COLO829 (cell line): ENCODE measurements at places on chromosomes 5 and 9.

DNA sequence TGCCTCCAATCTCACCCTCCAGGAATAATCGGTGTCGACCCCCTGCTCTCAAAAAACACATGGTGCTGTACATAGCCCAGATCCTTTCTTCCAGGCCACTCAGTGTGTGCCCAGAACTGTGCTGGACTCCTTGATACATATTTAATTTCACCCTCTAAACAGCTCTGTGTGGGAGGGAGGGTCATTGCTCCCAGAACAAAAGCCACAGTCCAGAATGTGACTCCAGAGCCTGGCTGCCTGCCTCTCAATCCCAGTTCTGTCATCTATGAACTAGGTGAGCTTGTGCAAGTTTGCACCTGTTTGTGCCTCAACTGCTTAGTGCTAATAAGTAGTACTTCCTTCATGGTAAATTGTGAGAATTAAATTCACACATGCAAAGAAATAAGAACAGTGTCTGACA, 93.1 kb downstream of the GABBR2 start:
- DNase-seq: no peak

GRCh38 chr5:131193106-131193505, 22.4 kb downstream of the LYRM7 start:
- no peak for DNase-seq

- DNase-seq: peak; percentile 42
Observed at GRCh38 chr9:114097613-114098020, 1.5 kb downstream of the KIF12 start.

GRCh38 chr5:6766604-6767093, 53.4 kb downstream of the TENT4A start:
- DNase-seq: peak; percentile 47

GRCh38 chr5:17431272-17432050, 66.6 kb upstream of the TAF11L2 start:
- DNase-seq: no peak

GRCh38 chr5:1014346-1014745, 5.7 kb downstream of the NKD2 start:
- DNase-seq: no peak

GRCh38 chr5:106094204-106094607, 1576.5 kb downstream of the EFNA5 start:
- DNase-seq: peak; percentile 16

DNA sequence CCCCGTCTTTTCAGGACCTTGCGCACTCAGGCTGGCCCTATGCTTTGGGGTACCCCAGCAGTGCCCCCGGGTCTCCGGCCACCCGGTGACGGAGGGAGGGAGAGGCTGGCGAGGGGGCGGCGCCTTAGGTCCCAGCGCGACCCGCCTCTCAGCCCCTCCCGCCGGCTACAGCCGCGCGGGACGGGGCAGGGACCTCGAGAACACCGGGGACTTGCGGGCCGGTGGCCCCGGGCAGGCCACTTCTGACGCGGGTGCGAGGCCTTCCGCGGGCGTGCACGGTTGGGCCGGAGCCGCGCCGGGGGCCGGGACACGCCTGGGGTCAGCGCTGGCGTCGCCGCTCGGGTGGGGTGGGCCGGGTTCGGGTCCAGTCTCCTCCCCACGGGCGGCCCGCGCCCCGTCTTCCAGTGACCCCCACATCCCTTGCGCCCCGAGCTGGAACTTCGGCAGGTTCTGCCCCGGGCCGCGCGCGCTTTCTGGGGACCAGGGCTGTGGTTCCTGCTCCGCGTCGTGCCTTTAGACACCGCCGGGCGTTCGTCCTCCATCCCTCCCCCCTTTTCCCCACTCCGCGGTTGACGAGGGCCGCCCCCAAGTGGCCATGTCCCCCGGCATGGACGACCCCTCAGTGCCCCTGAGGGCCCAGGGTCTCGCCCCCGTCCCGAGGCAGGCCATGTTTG, 3.8 kb upstream of the SQSTM1 start:
- no peak for DNase-seq

DNA sequence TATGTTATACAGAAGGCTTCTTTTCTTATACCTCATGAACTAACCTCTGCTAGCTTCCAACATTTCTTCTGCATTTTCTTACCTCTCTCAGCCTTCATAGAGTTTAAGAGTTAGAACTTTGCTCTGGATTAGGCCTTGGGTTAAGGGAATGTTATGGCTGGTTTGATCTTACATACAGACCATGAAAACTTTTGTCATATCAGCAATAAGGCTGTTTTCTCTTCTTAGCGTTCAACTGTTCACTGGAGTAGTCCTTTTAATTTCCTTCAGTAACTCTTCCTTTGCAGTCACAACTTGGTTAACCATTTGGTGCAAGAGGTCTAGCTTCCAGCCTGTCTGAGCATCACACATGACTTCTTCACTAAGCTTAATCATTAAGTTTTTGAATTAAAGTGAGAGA, 329.0 kb upstream of the CCNG1 start:
- DNase-seq: no peak

DNA sequence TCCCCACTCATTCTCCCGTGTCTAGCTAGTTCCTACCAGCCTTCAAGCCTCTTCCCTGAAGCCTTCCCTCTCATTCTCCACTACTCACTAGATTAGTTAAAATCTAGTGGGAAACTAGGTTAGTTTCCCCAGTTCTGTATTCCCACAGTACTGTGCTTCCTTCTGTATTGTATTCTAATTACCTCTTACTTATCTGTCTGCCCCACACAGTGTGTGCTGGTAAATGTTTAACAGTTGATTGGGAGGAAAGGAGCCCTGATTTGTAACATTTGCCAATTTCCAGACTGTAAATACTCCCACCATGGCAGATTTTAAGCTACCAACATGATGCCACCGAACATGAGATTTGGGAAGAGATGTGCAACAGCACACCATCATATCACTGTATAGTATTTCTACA, 8.3 kb downstream of the KLHL3 start:
- DNase-seq: no peak

DNA sequence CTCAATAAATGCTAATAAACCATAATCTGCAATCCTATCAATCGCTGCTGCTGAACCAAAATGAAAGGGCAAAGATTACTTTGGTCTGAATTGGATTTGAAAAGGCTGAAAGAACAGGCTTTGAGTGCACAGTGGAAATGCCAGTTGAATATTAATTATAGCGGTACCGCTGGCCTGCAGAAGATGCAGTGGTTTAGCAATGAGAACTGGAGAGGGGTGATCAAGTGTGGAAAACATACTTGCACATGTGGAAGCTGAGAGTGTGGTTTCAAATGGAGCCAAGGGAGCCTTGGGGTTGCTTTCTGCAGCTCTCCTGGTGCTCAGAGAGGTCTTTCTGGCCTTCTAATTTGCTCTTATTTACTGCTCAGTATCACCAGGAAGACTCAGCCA, 133.9 kb downstream of the PTTG1 start:
- no peak for DNase-seq

DNA sequence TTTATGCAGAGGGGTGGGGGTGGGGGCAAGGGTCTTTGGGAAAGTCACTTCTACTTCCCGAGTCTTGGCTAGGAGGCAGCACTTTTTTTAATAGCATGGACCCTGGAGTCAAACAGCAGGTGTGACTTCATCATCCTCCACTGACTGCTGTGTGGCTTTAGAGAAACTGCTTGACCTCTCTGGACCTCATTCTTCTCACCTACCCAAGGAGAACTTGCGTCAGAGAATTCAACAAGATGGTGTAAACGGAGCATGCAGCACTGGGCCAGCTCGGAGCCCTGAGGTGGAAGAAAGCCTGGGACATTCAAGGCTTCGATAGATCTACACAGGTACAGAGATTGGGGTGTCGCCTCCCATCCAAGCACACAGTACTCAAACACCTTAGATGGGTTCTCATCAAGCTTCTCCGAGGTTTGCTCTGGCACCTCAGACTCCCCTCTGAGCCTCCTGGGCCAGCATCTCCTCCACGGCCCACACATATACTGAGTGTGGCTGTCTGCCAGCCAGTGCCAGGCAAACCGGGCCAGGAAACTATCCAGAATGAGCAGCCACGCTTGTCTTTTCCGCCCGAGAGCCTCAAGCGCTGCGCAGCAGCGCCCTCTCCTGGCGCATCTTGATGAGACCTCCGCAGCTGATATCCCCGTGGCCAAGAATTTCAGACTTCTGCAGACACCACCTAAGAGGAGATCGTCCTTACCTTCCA, 4.6 kb upstream of the SLC25A48 start:
- peak; percentile 76 for DNase-seq

DNA sequence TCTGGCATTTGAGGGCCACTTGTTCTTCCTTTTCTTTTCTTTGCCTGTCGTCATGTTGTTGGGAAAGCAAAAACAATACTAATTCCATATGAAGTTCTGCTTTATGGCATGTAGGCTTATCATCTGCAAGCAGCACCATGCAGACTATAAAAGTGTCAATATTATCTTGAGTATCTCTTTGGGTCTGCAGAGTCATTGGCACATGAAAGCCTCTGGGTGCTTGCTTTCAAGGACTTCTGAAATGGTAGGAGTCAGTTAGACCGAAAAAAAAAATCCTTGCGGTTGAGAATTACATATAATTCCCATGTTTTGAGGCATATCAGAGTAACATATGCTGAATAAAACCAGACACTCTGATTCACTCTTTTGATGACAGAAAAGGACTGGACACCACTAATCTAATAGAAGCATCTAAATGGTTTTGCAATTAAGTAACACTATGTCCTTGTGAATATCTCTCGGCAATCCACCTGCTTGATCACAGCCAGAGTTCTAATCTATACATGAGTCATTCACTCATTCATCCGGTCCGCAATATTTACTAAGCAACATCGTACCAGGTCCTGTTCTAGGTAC, 44.4 kb downstream of the GNAQ start:
- no peak for DNase-seq
